ENCODE measurements at places on chromosomes 5 and 9.

GRCh38 chr9:3740690-3741419 lies 215.1 kb upstream of the RFX3 start:
- DNase-seq, result no peak

GRCh38 chr9:116475201-116475600 lies 211.9 kb upstream of the TRIM32 start:
- no peak for DNase-seq

DNA sequence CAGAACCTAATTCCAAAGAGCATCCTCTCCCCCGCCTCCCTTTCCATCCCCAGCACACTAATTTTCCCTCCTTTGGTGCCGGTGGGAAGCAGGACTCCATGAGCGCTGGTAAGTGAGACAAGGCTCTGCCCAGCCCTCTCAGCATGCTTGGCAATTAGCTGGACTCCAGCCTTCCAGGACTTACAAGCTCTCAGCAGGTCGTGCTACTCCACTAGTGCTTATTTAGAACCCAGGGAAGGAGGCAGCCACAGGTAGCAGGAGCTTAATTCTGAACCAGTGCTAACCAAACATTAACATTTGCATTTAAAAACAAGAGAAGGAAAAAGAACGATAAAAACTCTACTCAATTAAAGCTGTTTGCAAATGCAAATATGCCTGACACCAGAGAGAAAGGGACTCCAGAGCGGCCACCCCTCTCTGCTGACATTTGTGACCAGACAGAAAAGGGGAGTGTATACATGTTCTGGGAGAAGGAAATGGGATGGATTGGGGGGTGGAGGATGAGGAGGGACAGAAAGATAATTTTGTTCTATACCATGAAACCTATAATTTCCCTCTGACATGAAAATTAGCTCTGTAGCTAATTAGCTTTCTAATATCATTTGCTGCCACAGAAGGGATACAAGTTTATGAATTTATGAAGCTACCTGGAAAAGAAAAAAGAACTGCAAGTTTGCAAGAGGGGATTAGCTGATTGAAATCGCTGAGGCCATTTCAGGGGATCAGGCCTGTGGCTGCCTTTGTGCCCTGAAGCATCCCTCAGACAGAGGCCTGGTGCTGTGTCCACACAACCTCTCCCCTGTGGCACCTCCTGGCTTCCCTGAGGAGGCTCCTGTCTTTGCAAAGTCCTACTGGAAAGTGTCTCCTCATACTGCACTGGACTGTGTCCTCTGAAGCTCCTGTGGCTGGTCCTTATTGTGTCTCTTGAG lies 266.3 kb downstream of the SEC61B start:
- no peak for DNase-seq

- DNase-seq, result no peak
These were observed 365.3 kb downstream of the BNC2 start for GRCh38 chr9:16505199-16505598.
